ENCODE measurements at places on chromosomes 5 and 9.
A peak's percentile ranks its signal among the peaks of the same experiment; 100 is the strongest.

DNA sequence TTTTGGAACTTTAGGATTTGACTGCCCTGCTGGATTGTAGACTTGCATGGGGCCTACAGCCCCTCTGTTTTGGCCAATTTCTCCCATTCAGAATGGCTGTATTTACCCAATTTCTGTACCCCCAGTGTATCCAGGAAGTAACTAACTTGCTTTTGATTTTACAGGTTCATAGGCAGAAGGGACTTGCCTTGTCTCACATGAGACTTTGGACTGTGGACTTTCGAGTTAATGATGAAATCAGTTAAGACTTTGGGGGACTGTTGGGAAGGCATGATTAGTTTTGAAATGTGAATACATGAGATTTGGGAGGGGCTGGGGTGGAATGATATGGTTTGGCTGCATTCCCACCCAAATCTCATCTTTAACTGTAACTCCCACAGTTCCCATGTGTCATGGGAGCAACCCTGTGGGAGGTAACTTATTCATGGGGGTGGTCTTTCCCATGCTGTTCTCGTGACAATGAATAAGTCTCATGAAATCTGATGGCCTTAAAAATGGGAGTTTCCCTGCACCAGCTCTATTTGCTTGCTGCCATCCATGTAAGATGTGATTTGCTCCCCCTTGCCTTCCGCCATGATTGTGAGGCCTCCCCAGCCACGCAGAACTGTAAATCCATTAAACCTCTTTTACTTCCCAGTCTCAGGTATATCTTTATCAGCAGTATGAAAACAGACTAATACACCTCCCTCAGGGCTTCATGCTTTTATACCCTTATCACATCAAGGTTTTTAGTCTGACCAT, 206.6 kb downstream of the DENND1A start:
- DNase-seq: no peak

DNA sequence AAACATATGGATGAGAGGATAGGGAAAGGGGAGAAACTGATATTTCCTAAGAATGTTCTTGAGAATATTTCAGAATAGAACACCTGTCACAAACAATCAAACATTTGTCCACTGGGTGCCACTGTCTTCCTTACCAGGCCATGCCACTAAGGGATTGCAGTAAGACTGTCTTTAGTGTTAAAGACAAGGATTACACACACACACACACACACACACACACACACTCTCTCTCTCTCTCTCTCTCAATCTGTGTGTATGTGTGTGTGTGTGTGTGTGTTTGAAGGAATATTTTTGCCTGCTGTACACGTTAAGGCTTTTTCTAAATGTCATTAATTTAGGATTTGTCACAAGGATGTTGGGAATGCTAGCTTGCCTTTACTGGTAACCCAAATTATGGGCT, 54.4 kb downstream of the CCDC192 start:
- no peak for DNase-seq

DNA sequence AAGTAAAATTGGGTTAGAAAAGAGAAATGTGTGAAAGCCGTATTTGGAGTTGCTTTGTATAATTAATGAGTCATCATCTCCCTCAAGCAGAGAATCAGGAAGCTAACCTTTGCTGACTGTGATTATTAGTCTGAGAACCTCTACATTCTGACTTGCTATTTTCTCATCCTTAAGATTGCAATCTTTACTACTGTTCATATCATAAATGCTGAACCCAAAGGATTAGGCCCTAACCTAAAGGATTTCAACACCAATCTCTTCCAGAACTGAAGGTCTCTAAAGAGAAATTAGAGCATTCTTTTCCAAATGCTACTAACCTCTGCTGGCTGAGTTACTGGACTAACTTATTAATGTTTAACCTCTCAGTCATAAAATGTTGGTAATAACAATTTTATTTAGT, 538.1 kb upstream of the MEF2C start:
- DNase-seq: no peak

DNA sequence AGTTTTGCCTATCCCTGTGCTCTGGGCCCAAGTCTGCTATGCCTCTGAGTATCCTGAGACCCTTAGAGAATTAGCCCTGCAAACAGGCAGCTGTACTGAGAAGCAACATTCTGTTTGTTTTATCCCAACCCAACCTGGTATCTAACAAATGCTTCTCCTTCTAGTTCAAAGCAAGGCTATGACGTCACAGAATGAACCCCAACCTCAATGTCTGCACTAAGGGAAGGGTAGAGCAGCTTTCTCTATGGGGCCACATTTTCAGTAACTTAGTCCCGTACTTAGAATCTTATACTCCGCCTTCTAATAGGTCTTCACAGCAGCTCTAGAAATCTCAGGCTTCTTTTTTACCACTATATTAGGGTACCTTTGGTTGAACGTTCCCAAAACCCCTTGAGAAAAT, 169.6 kb downstream of the TSSK1B start:
- no peak for DNase-seq

- DNase-seq: no peak
Observed at GRCh38 chr5:133285583-133286021, 233.8 kb downstream of the HSPA4 start.

- DNase-seq: peak; percentile 49
Observed at GRCh38 chr5:141567513-141568117, 51.2 kb downstream of the DIAPH1 start.

GRCh38 chr5:136772491-136772890, 407.1 kb upstream of the TRPC7 start:
- DNase-seq: no peak

GRCh38 chr5:72101828-72102227, 5.4 kb upstream of the MAP1B start:
- DNase-seq: no peak

- DNase-seq: no peak
Observed at GRCh38 chr5:180602481-180603075, 11.3 kb upstream of the SCGB3A1 start.

DNA sequence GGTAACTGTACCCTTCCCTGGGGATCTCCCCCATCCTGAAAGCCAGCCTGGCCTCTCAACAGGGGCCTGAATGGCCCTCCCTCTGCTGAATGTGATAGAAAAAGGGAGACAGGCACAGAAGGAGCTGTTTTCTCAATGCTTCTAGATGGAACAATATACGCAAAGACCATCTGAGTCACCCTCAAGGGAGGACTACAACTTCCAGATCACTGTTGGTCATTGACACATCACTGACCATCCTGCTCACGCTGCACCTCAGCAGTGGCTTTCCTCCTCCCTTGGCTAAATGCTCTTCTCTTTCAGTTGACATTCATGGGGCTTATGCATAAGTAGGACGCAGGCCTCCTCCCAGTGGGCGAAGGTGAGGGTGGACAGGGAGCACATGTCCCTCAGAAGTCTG, 112.2 kb upstream of the SHB start:
- no peak for DNase-seq

DNA sequence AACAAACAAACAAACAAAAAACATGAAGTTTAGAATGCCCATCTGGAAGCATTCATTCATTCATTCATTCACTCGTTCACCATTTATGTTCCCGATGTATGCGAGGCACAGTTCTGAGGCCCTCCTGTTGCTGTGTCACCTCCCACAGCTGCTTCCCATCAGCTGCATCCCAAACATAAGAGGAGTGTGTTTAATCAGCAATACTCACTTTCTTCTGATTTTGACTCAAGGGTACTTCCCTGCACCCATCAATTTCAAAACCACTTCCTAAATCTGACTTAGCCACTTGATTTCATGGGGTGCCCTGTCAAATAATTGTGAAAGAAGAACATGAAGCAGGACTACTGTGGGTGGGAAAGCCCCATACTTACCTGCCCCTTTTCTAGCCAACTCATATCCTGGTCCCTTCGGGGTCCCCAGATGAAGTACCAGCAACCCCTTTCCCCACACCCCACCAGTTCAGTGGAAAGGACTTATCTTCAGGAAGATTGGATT, 128.0 kb upstream of the IL12B start:
- DNase-seq: no peak

DNA sequence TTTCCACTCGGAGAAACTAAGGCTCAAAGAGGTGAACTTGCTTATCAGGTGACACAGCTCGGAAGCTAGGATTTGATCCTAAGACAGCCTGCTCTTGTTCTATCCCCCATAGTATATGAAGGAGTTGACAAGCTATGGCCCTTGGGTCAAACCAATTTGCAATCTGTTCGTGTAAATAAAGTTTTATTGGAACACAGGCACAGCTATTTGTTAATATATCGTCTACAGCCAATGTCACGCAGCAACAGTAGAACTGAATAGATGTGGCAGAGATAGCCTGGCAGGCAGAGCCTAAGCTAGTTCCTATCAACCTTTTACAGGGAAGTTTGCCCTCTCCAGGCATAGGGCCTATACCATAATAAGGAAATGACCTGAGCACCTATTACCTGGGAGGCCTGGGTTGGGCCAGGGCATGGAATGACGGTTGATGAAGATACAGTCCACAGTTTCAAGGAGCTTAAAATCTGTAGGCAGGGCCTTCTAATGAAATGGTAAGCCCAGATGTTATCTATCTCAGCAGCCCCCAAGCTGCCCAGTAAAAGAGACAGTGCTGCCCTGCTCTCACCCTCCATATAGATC, 179.0 kb downstream of the TTLL11 start:
- no peak for DNase-seq

DNA sequence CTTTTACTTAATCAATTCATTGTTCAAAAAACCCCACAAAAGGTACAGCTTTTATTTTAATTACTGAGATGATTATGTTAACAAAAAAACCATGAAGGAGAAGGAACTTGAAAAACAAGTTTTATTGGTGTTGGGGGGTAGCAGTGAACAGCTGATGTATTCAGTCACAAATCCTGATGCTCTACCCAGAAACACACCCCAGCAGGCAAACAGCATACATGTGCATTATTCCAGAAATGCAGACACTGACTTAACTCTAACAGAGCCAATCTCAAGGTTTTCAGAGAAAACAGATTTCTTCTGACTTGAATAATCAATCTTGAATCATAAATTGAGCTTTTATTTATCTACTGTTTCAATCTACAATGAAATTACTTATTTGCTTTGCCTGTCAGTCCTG, 175.2 kb downstream of the ZSWIM6 start:
- DNase-seq: no peak

DNA sequence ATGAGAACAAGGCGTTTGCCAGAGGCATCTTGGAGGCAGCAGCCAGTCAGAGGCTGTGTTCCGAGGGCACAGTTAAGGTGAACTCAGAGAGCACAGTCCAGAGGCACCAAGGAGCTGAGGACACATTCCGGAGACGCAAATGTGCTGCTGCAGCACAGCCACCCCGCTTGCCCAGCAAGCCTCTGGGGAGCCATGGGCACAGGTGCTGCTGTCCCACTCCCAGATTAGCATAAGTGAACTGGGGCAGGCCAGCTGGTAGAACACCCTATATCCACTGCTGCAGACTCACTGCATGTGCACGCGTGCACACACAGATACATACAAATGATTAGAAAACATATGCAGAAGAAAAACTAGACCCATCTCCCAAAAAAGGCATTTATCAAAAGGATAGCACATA, 164.5 kb downstream of the EBF1 start:
- DNase-seq: no peak

GRCh38 chr5:8961219-8961618, 584.7 kb downstream of the SEMA5A start:
- no peak for DNase-seq

- peak; percentile 16 for DNase-seq
Observed at GRCh38 chr5:176578391-176578808, 29.3 kb downstream of the CDHR2 start.

- DNase-seq: no peak
Observed at GRCh38 chr9:135586601-135587109, 25.1 kb downstream of the PAEP start.

DNA sequence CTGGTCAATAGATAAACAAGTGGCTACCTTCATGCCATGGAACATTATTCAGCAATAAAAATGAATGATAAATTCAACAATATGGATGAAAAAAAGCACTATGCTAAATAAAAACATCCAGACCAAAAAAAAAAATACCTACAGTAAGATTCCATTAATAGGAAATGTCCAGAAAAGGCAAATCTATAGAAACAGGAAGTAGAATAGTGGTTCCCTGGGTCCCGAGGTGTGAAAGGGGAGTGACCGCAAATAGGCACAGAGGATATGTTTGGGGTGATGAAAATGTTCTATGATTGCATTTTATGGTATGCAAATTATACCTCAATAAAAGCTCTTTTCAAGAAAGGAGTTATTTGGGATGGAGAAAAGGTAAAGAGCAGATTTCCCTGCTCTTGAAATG, 3.6 kb upstream of the GPR151 start:
- no peak for DNase-seq

DNA sequence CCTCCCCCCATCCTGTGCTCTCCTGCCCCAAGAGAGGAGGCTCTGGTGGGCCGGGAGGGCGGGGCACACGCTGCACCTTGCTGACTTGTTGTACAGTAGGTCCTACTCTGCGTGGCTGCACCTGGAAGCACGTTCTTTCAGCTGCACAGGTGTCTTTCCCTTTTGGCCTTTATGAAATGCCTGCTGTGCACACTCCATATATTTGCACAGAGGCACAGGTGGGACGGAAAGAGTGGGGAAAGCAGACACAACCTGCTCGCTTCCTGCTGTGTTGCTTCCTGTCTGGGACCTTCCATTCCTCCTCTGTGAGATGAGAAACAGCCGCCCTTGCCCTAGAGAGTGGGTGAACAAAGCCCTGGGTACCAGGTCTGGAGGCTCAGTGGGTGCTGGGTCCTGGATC, 4.8 kb downstream of the USP20 start:
- DNase-seq: peak; percentile 13

DNA sequence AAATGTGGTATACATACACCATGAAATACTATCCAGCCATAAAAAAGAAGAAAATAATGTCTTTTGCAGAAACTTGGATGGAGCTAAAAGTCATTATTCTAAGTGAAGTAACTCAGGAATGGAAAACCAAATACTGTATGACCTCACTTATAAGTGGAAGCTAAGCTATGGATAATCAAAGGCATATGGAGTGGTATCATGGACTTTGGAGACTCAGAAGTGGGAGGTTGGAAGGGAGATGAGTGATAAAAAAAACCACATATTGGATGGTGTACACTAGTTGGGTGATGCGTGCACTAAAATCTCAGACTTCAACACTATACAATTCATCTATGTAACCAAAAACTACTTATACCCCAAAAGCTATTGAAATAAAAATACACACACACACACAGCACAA, 24.5 kb downstream of the ADAMTS12 start:
- DNase-seq: no peak

DNA sequence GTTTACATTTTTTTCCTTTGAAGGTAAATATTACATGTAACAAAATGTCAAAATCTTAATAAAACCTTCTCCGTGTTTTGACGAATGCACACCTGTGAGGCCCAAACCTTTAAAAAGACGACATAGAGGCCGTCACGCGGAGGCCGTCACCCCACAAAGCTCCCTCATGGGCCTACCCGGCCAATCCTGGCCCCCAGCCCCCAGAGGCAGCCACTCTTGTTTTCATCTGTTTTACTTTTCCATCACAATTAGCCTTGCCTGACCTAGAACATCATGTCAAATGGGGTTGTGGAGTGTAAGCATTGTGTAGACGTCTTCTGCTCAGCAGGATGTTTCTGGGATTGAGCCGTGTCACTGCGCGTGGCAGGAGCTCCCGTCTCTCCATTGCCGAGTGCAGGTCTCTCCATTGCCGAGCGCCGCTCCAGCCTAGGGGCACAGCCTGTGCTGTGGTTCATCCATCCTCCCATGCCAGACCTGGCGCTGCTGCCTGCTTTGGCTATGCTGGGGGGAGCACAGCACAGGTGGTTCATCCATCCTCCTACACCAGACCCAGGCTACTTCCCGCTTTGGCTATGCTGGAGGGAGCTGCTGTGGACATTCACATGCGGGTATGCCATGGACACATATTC, 52.2 kb upstream of the IRX4 start:
- DNase-seq: no peak

Data from T-cell (primary cell).